ENCODE measurements at places on chromosomes 1 and 21.

DNA sequence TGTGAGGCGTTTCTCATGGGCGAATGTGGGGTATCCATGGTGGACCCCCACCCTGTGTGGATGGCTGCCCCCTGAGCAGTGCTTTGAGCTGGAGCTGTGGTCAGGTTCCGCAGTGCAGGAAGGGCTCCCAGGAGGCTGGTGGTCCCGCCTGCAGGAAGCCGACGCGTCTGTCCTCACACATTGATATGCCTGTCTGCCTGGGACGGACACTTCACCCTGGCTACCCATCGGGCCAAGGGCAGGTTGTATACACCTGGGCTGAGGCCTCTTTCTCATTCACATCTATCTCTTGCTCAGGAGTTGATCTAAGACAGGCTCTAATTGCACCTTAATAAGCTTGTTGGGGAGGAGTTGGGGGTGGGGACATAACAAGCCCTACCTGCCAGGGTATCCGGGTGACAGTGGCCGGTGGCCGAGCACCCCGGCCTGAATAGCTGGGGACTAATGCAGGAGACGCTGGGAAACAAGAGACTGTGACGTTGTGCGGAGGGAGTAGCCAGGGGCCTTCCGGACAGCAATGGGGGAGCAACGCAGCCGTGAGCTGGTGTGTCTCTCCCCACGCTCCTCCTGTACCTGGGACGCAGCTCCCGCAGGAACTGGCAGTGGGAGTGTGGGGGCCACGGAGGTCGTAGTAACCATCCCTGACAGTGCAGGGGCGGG, 21.7 kb downstream of the PDXK start:
- no peak for DNase-seq

- no peak for DNase-seq
These were observed 163.8 kb downstream of the EIF4G3 start for GRCh38 chr1:21012937-21013336.

DNA sequence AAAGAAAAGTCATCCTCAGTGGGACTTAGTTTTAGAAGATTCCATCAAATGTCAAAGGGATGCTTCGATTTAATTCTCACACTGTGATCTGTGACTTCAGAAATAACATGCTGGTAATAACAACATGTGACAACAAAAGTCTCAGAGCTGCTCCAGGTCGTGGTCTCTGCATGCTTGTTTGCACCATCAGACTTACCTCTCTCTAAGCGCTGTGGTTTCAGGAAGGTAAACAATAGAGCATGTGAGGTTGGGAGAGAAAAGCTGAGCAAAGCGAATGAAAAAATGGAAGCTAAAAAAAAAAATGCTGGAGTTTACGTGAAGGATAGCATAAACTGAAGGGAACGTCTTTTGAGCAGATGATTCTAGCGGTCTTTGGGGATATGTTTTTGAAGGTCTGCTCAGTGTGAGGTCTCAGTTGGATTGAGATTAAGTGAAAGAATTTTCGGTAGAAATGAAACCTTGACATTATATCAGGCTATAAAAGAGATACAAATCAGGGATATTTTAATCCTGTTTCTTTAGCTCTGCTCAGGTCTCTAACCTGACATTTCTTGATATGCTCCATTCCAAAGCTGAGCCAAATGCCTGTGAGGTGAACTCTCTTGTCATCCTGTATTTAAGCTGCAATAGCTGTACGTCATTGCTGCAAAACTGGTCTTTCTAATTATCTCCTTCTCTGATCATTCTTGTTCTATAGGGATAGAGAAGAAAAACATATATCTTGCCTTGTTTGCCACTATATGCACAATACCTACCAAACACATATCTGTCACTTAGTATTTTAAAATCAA, 86.5 kb downstream of the C1orf21 start:
- no peak for DNase-seq

- DNase-seq = peak; percentile 32
These were observed 77.4 kb downstream of the DESI2 start for GRCh38 chr1:244730153-244730933.

DNA sequence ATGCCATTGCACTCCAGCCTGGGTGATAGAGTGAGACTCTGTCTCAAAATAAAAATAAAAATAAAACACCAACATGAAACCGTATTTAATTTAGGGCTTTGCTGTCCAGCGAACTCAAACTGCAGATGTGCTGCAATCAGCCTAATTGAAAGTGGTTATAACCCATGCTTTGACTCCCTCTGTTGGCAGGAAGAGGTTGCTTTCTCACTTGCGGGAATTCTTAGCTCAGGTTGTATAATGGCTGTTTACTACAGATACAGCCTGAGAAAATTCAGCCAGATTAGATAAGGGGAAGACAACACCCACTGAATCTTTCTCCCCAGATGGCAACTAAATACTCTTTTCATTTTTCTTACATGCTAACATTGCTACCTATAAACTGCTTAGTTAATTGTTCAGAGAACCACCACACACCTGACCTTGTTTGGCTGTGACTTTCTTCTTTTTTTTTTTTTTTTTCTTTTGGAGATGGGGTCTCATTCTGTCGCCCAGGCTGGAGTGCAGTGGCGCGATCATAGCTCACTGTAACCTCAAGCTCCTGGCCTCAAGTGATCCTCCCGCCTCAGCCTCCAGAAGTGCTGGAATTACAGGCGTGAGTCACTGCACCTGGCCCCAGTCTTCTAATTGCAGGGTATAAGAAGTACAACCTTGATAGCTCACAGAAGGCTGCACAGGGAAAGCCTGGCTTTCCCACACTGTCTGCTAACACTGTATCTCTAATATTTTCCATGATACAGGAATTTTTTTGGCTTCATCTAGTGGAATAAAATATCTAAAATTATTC, 34.6 kb downstream of the DNTTIP2 start:
- DNase-seq = no peak

Measured in GM12892 (cell line).